ENCODE measurements at places on chromosomes 5 and 9.
A peak's percentile ranks its signal among the peaks of the same experiment; 100 is the strongest.

GRCh38 chr9:37144762-37145161 lies 24.4 kb downstream of the ZCCHC7 start:
- DNase-seq, result no peak

GRCh38 chr9:83424831-83425230 lies 113.4 kb downstream of the FRMD3 start:
- peak; percentile 50 for DNase-seq

- no peak for DNase-seq
Observed at GRCh38 chr5:108940506-108940905, 192.8 kb downstream of the FER start.

DNA sequence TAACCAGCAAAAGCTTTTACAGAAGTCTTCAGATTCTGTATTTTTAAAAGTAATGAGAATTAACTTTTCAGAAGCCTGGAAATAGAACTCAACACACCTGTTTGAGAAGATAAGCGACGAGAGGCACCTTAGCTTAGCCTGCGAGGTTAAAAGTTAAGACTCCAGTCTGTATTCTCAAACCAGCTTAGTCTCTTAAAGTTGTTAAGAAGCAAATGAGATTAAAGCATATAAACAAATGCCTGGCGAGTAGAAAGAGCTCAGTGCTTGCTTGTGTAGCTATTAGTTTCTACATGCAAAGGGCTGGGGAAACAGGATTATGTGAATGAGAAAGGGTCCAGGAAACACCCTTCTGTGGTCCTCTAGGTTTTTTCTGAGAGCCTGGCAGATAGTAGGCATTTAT lies 51.7 kb downstream of the MTAP start:
- no peak for DNase-seq

GRCh38 chr5:73902327-73903051 lies 276.5 kb downstream of the ARHGEF28 start:
- no peak for DNase-seq

DNA sequence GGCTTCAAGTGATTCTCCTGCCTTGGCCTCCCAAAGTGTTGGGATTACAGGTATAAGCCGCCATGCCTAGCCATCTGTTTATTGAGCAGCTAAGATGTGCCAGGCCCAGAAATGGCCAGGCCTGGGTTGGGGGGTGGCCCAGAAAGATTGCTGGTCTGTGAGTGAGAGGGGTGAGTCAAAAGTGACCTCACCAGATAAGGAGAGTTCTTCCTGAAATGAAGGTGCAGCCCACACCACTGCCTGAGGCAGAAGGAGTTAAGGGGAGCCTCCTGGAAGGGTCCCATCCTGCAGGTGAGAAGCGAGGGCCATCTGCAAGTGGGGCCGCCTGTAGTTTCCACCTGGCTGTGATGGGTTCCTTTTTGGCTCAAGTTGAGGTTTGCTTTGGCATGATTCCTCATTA lies 96.9 kb upstream of the KLF4 start:
- DNase-seq, result no peak

DNA sequence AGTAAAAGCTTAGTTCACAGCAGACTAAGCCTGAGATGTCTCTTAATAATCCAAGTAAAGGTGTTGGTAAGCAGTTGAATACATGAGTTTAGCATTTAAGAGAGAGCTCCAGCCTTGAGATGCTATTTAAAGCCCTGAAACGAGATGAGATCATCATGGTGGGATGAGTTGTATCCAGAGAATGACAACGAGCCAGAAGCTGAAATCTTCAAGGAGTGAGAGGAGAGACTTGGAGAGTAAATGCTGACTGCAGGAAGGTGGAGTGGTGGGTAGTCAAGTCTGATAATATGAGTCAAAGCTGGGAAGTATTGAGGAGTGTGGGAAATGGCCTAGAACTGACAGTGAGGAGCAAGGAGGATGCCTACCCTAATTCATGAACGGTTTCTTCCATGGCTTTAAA lies 53.7 kb downstream of the PLAC8L1 start:
- DNase-seq, result no peak

- no peak for DNase-seq
Observed at GRCh38 chr5:102700916-102701315, 54.2 kb upstream of the PAM start.

DNA sequence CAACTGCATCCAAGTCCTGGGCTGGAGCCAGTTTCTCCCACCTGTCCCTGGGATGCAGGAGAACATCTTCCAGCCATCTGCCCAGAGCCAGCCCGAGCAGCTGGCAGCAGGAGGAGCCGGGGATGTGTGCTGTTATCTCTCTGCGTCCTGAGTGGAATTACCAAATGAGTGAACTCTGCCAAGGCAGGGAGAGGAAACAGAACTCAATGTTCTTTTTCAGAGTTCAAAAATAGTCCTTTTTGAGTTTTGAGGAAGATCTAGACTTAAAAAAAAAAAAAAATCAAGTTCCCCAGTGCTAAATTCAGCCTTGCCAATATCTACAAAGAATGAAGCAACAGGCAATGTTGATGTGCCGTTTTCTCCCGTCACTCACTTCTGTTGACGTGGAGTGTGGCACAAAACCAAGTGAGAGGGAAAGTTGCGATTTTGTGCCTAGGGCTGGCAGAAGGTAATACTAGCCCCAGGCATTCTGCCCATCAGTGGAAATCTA lies 56.2 kb downstream of the TMOD1 start:
- DNase-seq, result no peak

- DNase-seq, result no peak
Observed at GRCh38 chr5:40480392-40480791, 199.3 kb upstream of the PTGER4 start.

DNA sequence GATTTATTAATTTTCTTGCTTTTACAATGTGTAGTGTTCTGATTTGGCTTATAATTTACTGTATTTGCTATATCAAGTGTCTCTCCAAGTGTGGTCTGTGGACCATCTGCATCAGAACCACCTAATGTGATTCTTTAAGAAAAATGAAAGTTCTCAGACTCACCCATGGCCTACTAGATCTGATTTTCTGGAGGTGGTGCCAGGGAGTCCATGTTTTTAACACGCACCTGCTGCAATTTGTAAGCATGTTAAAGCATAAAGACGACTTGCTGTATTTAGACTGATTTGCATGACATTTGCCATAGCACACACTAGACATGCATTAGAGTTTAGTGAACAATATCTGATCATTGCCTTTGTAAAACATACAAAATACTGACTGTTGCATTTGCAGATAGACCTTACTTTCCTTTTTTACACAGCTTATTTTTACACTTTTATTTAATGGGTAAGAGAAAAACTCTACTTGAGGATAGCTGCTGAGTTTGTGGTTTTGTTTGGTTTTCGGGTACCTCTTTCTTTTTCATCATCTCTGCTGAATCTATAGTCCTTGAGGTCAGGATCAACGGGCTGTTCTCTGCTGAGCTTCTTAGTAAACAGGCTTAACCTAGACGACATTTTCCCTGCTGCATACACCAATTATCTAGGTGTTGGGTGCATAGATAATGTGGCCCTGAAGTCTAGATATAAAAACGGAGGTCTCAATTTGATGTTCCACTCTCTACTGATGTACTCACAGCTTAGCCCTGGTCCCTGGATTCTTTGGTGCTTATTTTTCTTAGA lies 138.0 kb upstream of the ZNF366 start:
- DNase-seq, result no peak

DNA sequence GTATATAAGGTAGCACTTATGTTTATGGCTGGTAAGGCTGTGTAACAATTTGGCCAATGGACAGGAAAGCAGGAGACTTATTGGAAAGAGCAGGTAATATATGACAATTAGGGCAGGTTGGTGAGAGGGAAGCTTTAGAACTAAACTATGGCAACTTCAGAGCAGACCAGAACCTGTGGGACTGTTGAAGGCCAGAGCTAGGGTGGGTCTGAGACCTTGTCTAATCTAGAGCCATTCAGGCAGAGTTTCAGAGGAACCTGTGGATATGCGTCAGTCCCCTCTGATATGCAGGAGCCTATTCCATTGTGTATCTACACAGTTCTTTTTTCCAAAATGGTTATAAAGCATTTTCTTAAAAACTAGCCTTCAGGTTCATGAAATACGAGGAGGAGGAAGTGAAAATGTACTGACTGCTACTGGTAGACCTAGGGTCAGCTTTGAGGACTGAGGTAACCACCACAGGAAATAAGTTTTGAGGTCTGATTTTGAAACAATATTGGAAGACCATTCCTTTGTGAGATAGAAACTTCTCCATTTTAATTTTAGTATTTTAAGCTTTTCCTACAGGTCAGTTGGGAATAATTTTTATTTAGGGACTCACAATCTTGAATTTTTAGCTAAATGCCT lies 37.6 kb downstream of the ELL2 start:
- DNase-seq, result no peak

DNA sequence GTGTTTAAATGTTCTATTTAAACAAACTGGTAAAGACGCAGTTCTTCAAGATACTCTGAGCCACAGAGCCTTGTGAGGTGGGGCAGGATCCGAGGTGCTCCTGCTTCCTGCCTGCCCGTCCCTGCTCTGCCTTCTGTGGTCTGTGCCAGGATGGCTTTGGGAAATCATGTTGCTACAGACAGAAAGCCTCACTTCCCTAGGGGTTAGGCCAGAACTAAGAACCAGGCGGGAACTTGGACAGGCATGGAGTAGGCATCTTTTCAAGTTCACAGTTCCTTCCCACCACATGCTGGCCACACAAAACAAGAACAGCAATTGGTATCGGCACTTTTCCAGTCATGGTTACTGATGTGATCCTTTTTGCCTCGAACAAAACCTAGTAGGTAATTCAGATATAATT lies 67.7 kb upstream of the SPOCK1 start:
- no peak for DNase-seq

DNA sequence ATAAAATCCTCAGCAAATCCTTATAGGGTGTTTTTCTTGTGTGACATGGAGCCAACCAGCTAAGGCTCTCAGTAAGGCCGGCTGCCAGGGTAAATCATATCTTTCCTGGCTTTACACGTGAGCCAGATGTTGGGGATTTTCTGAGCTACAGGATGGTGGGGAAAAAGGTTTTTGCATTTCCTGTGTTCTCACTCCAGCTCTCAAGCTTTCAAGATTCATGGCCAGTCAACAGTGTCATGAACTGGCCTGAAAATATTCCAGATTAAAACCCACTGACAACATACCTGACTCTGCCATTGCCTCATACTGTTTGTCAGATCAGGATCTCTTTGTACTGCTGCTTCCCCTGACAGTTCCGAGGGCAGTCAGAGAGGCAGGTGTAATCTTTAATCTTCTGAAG lies 306.9 kb downstream of the GLIS3 start:
- DNase-seq, result no peak

GRCh38 chr9:83554278-83554677 lies 16.1 kb upstream of the FRMD3 start:
- no peak for DNase-seq

DNA sequence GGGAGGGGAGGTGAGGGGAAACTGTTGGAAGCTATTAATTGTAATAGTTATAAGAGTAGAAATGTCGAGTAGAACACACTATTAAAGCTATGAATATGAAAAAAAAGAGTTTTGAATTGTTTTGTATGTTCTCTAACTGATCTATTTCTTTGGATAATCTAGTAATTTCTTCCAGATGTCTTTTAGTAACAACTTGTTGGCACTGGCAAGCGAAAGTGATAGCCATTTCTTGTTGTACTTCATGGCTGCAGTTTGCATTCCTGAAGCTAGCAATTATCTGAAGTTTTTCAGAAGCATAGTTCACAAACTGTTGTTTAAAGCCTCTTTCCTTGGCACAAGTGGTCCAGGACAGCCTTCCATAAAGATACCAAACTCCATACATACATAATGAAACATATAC lies 49.4 kb upstream of the SPATA31C2 start:
- no peak for DNase-seq

- DNase-seq, result no peak
Observed at GRCh38 chr5:110735556-110735955, 3.3 kb upstream of the SLC25A46 start.

DNA sequence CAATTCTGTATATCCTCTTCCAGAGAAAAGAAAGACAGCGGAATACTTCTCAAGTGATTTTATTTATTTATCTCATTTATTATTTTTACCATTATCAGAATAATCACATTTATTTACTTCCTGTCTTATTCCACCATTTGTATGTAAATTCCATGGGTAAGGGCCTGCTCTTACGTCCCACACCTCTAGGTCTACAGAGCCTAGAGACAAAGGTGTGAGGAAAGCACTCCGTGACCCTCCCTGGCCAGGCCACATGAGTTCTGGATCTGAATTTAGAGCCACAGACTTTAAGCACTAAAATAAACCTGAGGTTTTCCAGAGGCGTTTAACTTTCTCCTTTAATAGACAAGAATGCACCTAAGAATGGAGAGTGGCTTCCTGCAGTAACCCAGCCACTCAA lies 85.3 kb upstream of the CTSV start:
- DNase-seq, result no peak

GRCh38 chr5:177524539-177524900 lies 7.8 kb upstream of the DDX41 start:
- no peak for DNase-seq

GRCh38 chr5:156621719-156622118 lies 228.4 kb upstream of the PPP1R2B start:
- no peak for DNase-seq

DNA sequence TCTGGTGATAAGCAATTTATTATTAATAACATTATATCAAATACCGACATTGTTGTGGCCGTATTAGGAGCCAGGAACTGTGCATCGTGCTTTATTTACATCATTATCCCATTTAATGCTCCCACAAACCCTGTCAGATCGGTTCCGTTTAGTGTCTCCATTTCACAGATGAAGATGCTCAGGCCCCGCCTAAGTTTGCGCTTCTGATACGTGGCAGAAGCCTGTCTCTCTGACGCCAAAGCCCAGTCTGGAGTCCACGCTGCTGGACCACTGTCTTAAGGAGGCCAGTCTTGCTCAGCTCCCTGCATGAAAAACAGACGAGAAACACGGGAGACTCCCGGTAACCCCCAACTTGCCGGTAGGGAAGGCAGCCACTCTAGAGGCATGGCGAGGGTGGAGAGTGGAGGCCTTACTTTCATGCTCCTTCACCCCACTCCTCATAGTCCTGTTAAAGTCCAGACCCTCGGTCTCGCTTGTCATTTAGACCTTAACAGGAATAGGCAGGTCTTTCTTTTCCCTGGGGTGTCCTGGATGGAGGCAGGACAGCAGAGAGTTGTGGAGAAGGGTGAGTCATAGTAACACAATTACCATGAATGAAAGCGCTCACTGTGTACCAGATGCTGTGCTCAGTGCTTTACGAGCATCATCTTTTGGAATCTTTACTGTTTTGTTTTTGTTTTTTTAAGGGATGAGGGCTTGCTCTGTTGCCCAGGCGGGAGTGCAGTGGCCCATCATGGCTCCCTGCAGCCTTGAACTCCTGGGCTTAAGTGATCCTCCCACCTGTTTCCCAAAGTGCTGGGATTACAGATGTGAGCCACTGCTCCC lies 872 bp downstream of the TXNDC15 start:
- no peak for DNase-seq

DNA sequence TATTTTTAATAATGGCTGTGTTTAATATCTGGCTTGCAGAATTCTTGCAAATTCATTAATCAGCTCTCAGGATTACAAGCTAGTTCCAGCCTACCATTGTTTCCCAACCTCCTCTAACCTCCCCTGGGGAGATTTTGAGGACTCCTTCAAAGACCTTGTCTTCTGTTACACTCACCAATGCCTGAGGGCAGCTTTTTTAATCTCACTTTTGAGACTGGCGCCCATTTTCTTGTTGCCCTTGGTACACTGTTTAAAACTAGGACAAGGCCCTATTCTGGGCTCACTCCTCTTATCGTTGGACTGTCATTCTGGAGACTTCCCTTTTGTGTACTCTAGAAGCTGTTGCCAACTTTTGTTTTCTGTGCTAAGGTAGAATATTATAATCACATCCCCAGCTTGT lies 13.6 kb upstream of the EQTN start:
- DNase-seq, result no peak
